ENCODE measurements at places on chromosomes 16 and 17.

- H3K36me3 ChIP-seq: peaks cover 24% of the 10 kb centered on the region
- no peaks in the 10 kb centered on the region for H3K27me3 ChIP-seq
- H3K4me3 ChIP-seq: no peak overlapping the region
- H3K27ac ChIP-seq: no peak overlapping the region
- DNase-seq: no peak
These were observed 85.7 kb downstream of the CMIP start for GRCh38 chr16:81530296-81530721.

- H3K4me3 ChIP-seq: no peak overlapping the region
- no peaks in the 10 kb centered on the region for H3K36me3 ChIP-seq
- H3K27me3 ChIP-seq: no peaks in the 10 kb centered on the region
- DNase-seq: no peak
- peaks cover 10% of the 10 kb centered on the region for H3K4me1 ChIP-seq
These were observed 318.9 kb downstream of the HS3ST3B1 start for GRCh38 chr17:14619821-14620220.

DNA sequence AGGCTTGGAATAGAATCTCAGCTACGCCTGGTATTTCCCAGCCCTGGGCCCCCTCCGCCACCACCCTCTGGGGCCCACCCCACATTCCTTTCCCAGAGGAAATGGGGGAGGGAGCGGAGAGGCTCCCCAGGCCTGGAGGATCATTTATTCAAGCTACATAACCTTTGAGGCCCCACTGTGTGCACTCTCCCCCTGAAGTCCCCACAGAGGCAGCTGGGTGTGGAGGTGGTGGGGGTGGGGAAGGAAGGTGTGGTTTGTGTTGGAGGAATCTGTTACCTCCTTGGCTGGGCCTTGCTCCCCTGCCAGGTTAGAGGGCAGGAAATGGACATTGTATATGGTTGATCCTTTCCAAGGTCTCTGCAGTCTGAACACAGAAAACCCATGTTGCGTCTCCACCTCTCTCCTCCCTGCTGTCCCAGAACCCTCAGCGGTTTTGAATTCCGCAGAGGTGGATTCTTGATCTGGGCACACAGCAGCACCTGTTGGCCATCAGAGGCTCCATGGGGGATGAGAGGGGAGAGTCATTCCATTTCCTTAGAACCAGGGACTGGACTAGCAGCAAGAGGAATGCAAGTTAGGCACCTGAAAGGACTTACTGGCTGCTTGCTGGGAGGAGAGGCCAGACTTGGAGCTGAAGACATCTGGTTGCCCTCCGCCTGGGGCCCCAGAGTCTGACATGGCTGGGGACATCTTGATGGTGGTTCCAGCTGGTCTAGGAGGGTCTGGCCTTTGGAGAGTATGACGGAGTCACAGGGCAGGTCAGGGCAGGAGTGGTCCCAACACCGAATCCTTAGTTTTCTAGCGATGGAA, 23.0 kb downstream of the ARHGAP23 start:
- H3K4me1 ChIP-seq: peaks cover 48% of the 10 kb centered on the region
- no peak for DNase-seq
- H3K36me3 ChIP-seq: peaks cover 8% of the 10 kb centered on the region
- peak overlapping the region; percentile 98 for H3K27ac ChIP-seq

- no peaks in the 10 kb centered on the region for H3K36me3 ChIP-seq
- no peak overlapping the region for H3K27ac ChIP-seq
- H3K27me3 ChIP-seq: peaks cover 17% of the 10 kb centered on the region
- DNase-seq: peak; percentile 22
- H3K4me3 ChIP-seq: no peak overlapping the region
- H3K4me1 ChIP-seq: peaks cover 6% of the 10 kb centered on the region
These were observed 26.7 kb upstream of the ITGA3 start for GRCh38 chr17:50029185-50029584.

- peaks cover 15% of the 10 kb centered on the region for H3K4me1 ChIP-seq
- H3K27me3 ChIP-seq: peaks cover 3% of the 10 kb centered on the region
- H3K4me3 ChIP-seq: peak overlapping the region; percentile 22
- peaks cover 4% of the 10 kb centered on the region for H3K36me3 ChIP-seq
- H3K27ac ChIP-seq: no peak overlapping the region
These were observed 3.7 kb downstream of the TRAF7 start for GRCh38 chr16:2159175-2159838.

- H3K4me1 ChIP-seq: no peaks in the 10 kb centered on the region
- no peak overlapping the region for H3K27ac ChIP-seq
- no peak overlapping the region for H3K4me3 ChIP-seq
- no peaks in the 10 kb centered on the region for H3K36me3 ChIP-seq
- DNase-seq: no peak
- no peaks in the 10 kb centered on the region for H3K27me3 ChIP-seq
These were observed 42.6 kb upstream of the ZNF469 start for GRCh38 chr16:88339930-88340754.
